ENCODE measurements at places on chromosomes 11 and 22.

GRCh38 chr11:82757660-82758357 is 24.1 kb upstream of the FAM181B start:
- no peaks in the 10 kb centered on the region for H3K4me1 ChIP-seq
- no peak overlapping the region for H3K27ac ChIP-seq
- H3K4me3 ChIP-seq = no peak overlapping the region
- H3K36me3 ChIP-seq = no peaks in the 10 kb centered on the region
- H3K27me3 ChIP-seq = peaks cover 3% of the 10 kb centered on the region

- DNase-seq = no peak
- H3K4me1 ChIP-seq = no peaks in the 10 kb centered on the region
- H3K36me3 ChIP-seq = no peaks in the 10 kb centered on the region
- no peak overlapping the region for H3K27ac ChIP-seq
- H3K4me3 ChIP-seq = no peak overlapping the region
- H3K27me3 ChIP-seq = no peaks in the 10 kb centered on the region
These were observed 317.6 kb upstream of the FAT3 start for GRCh38 chr11:91906871-91907624.

DNA sequence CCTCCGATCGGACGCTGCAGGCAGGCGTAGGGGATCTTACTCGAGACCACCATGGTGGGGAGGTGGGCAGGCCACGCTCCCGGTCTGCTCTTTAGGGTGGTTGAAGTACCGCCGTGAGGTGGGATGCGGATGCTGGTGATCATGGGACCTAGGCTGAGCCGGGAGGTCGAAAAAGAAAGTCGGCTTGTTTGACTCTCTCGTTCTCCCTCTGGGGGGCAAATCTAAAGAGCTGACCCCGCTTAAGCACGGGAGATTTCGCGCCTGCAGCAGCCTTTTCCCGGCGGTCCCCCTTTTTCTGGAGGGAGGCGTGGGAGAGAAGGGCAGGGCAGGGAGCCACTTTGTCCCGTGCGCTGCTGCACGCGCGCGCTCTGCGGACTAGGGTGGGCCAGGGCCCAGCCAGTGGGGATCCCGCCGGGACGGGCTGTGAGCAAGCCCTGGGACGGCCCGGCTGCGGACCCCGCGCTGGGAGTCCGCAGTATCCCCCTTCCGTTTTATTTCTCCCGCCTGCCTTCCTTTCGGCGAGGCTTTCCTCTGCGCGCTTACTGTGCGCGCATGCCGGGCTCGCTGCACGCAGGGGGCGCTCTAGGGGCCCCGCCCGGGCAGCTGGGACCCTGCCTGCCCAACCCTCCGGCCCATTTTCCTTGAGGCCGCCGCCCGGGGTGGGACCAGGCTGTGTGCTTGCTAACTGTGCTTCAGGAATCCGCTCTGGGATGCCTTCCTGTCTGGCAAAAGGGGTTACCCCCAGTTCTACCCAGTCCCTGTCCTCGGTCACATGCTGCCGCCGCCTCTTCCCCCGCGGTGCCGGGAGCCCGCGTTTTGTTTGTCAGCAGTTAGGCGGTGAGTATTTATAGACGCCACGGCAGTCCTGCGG is 81.0 kb downstream of the PRR5L start:
- peaks cover 22% of the 10 kb centered on the region for H3K4me1 ChIP-seq
- no peaks in the 10 kb centered on the region for H3K36me3 ChIP-seq
- peak overlapping the region; percentile 59 for H3K4me3 ChIP-seq
- H3K27ac ChIP-seq = peak overlapping the region; percentile 33
- H3K27me3 ChIP-seq = no peaks in the 10 kb centered on the region

- H3K27ac ChIP-seq = peak overlapping the region; percentile 28
- DNase-seq = no peak
These were observed 11.7 kb downstream of the OSBPL5 start for GRCh38 chr11:3153291-3153861.

DNA sequence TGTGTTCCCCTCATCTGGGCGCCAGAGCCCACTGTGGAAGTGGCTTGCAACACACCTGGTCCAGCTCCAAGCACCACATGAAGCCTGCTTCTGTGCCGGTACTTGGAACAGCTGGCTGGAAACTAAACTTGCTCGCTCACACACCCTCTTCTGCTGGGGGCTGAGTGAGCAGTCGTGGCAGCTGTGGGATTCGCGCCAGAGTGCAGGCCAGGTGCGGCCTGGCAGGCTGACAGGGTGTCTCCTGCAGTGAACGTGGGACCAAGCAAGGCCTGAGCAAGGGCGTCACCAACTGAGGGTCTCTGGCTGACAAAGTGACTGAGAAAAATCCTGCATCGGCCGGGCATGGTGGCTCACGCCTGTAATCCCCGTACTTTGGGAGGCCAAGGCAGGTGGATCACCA is 15.2 kb downstream of the SMC1B start:
- H3K4me3 ChIP-seq = no peak overlapping the region
- no peak for DNase-seq
- no peak overlapping the region for H3K27ac ChIP-seq

GRCh38 chr22:24803064-24803542 is 2.9 kb upstream of the SGSM1 start:
- peak; percentile 65 for DNase-seq
- peaks cover 8% of the 10 kb centered on the region for H3K4me1 ChIP-seq
- no peak overlapping the region for H3K4me3 ChIP-seq
- no peak overlapping the region for H3K27ac ChIP-seq
- no peaks in the 10 kb centered on the region for H3K36me3 ChIP-seq
- no peaks in the 10 kb centered on the region for H3K27me3 ChIP-seq

- no peak overlapping the region for H3K27ac ChIP-seq
- peaks cover 3% of the 10 kb centered on the region for H3K27me3 ChIP-seq
- no peaks in the 10 kb centered on the region for H3K36me3 ChIP-seq
- DNase-seq = no peak
- peaks cover 3% of the 10 kb centered on the region for H3K4me1 ChIP-seq
These were observed 43.9 kb upstream of the PPARA start for GRCh38 chr22:46106279-46107022.

DNA sequence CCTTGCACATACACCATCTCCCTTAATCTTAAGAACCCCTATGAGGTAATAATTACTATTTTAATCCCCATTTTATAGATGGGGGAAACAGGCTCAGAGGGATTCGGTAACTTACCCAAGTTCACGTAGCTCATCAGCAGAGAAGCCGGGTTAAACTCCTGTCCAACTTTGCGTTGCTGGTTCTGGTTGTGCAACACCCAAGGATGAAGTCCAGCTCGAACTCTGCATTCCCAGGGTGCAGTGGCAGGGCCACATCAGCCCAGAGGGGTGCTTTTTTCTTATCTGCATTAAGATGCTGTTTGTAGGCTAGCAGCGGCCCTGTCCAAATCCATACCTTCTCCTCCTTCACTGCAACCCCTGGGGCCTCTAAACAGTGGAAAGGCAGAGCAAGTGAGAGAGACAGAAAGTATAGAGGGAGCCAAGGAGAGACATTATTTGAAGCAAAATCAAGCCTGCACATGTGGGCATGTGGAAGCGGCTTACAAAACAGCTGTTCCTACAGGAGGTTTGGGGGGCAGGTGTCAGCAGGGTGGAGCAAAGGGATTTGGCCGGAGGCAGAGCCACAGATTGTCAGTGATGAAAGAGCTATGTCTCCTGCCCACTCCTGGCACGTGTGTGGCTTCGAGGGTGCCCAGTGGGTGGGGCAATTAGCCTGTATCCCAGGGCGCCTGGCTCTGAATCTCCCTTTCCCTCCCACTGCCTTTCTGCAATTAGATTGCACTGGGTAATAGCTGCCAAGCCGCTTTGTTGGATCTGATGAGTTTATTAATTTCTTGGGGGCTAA is 129.5 kb upstream of the TBCEL start:
- H3K4me1 ChIP-seq = no peaks in the 10 kb centered on the region
- DNase-seq = no peak

GRCh38 chr22:44567846-44568493 is 69.9 kb upstream of the RTL6 start:
- H3K27me3 ChIP-seq = no peaks in the 10 kb centered on the region
- H3K4me1 ChIP-seq = peaks cover 4% of the 10 kb centered on the region
- DNase-seq = no peak
- H3K4me3 ChIP-seq = no peak overlapping the region
- H3K36me3 ChIP-seq = no peaks in the 10 kb centered on the region

Measured in neuronal stem cell (in vitro differentiated cells).